Left ventricle myocardium superior (tissue), 1 donor: ENCODE measurements at places on chromosomes 7 and 10. TPM values are rescaled to one million over a fixed set of nuclear protein-coding genes. Genes with fewer than 3 reads are reported as not detected.

The LRRC61 gene
- total RNA-seq: 3.7 TPM

The PLAC9 gene
- total RNA-seq: 23.2 TPM

DNA sequence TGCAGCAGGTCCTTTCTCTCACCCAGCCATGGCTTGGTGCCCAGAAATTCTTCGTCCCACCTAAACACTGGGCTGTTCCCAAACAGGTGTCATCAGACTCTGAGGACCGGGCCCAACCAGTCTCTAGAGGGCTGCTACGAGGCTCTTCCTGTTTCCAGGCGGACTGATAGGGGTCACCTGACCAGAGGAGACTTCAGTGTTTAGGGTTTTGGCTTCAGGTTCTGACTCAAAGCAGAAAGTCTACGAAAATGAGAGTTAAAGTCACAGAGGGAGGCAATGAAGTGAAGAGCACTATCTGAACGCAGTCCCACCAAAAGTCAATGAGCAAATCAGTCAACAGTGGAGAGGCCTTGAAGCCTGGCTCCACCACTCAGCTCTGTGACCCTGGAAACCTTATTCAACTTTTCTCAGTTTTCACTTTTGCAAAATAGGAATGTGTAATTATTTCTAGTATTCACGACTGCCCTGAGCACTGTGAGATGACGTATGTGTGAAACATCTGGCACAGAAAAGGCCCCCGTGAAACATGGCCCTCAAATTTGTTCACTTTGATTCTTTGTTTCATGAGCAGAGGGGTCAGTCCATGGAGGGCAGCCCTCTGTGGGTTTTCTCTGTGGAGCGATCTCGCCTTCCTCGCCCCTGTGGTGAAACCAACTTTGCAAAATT, 189.9 kb upstream of the PDE1C start:
- DNase-seq: no peak

DNA sequence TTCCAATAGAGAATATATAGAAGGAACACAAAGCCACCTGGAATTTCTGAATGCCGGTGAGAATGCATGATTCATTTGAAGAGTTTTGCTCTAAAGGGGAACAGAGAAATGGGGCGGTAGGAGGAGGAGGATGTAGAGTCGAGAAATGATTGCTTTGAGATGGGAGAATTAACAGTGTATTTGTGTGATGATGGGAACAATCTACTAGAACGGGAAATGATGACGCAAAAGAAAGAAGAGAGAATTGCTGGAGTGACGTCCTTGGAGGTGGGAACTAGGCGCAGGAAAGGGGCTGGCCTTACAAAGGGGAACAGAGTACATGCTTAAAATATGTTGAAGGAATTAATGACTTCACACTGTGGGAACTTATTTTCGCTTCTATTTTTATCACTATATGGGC, 188.1 kb downstream of the SDHAF3 start:
- no peak for DNase-seq

DNA sequence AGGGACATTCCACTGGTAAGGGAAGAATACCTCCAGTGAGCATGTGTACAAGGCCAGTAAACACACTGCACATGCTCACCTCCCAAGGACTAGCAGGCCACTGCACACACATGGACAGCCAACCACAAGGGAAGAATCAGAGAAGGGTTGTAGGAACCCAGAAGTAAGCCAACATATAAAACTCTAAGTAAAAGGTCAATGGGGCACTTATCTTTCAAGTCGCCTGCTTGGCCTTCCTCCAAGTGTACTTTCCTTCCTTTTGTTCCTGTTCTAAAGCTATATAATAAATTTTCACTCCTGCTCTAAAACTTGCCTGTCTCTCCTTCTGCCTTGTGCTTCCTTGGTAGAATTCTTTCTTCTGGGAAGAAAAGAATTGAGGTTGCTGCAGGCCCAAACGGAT, 33.0 kb downstream of the ORC5 start:
- DNase-seq: no peak

DNA sequence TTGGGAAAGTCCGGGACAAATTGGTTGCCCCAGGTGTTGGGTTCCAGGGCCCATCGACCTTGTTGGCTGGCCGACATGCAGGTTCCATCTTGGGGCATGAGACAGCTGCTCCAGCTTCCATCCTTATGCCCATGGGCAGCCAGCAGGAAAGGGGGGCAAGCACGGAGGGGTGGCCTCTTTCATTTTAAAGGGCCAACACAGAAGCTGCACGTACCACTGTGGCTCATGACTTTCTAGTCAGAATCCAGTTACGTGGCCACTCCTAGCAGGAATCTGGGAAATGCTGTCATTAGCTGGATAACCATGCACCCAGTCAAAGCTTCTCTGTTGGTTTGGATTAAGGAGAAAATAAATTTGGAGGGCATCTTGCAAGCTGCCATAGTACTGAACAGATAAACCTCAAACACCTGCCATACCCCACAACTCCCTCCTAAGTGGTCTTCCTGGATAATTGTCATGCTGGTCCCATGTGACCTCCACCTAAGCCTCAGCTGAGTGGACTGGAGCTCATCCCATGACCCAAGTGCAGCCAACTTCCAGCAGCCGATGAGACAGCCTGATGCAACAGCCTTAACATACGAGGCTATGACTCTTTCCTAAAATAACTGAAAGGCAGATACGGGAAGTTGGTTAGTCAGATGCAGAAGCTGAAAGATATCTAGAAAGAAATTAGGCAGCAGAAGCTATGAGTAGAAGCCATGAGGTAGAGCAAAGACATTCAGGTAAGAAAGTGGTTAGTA, 21.4 kb upstream of the GSDME start:
- DNase-seq: peak; percentile 50

- peak; percentile 78 for DNase-seq
Observed at GRCh38 chr7:1555813-1556543, at the start of gene TMEM184A. Gene TMEM184A (minus strand): TSS chr7:1556205. CDS start chr7:1555484, 721 bp downstream.

DNA sequence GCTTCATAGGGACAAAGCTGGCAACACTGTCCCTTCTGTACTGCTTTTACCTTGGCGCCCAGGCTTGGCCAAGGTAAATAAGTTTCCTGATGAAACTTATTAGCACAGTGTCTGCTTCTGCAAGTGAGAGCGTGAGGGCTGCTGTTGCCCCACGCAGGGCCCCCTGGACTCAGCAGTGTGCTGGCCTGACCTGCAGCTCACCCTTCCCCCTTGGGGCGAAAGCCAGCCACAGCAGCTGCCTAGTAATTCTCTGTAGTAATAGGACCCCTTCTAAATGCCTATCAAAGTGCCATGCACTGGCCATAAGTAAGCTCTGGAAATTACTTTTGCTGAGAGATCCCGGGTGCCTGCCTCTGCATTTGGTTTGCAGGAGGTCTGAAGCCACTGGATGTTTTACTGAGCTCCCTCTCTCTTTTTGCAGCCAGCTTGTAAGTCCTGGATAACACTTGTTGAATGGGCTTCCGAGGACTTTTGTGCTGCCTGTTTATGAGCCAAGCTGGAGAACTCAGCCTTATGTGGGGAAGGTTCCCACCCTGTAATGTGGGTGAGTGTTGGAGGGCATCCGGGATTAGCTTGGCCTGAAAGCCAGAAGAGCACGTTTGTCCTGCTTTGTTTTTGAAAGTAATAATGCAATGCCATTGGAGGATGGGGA, 293.9 kb downstream of the C7orf25 start:
- DNase-seq: no peak

DNA sequence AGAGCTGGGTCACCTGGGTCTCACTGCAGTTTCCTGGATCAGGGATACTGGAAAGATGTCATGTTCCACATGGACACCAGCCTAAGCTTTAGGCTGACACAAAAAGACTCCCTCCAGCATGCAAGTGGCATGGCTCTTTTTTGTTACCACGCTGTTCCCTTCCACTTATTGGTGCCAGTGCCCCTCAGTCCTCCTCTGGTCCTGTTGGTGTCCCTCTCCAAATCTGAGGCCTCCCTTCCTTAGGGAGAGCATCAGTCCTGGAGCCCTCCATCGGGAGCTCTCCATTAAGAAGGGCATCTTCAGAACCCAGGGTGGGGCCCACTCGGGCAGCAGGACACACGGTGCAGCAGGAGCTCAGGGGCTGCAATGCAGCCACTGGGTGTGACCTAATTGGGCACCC, 76.1 kb upstream of the LRRC18 start:
- DNase-seq: no peak

DNA sequence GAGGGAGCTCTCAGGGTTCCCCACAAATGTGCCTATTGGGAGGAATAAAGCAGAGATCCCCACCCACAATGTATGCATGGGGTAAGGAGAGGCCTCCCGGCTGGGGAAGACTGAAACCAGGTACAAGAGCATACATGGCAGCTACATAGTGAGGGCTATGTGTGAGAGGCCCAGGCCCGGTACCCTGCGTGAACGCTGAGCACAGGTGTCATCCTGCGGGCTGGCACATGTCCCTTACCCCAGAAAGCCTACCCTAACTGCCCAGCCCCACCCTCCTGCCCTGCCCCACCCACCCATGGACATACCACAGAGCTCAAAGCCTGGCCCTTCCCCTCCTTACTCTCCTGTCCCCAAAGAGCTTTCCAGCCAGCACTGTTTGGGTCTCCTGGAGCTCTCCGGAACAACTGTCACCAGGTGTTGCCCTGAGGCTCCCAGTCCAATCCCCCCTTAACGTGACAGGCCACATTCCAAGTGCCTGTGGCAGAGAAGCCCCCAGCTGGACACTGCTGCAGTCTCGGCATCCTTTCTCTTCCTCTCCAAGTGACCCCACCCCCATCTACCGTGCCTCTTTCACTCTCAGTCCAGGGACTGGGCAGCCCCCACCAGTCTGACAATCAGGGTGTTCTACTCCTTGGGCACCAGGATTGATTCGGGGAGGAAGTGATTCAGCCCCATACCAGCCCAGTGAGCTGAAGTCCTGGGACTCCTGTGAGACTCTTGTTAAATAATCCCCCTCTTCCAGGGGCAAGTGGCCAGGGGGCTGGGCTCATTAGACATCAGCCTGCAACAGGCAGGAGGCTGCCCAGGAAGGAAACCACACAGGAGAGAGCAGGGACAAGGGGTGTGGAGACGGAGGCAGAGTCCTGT, 19.6 kb downstream of the GRID1 start:
- DNase-seq: peak; percentile 2

DNA sequence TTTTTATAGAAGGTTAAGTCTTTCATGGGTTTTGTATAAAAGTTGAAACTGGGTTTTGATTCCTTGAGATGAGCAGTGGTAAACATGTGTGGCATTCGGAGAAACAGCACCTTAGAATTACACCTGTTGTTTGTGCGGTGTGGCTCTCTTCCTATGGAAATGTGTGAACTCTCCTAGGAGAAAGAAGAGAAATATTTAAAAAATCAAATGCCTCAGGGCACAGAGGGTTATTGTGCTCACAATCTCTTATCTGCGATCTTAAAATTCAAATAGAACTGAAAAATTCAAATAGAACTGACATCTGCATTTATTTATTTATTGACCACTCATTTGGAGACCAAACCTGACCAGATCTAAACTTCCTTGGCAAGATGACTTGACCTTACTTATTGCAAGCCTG, 18.1 kb upstream of the NRP1 start:
- no peak for DNase-seq

GRCh38 chr7:153390955-153391354, 631.4 kb downstream of the ACTR3B start:
- DNase-seq: no peak

DNA sequence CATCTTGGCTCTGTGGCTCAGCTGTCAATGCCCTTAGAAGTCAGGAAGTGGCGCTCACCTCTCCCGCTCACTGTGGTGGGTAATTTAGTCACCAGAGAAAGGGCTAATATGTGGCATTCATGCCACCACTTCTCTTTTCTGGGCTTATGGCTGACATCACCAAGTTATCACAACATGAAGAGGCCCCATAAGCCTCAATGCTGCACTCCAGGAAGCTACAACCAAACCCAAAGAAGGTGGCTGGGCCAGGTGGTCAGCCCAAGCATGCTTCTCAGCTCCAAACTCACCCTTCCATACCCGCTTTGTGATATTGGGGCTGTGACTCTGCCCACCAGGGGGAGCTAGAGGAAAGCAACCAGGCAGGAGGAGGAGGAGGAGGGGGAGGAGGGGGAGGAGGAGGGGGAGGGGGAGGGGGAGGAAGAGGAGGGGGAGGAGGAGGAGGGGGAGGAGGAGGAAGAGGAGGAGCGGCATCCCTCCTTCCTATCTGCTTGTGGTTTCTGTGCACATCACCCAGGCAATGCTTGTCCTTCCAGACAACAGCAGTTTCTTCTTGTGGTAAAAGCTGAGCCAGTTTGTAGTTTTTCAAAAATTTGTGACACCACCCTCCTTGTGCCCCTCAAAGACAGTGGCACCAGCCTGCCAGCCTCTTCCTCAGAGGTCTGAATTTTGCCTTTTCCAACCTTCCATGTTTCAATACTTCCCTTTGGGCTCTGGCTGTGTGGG, 42.1 kb downstream of the CYP26A1 start:
- peak; percentile 61 for DNase-seq

- no peak for DNase-seq
Observed at GRCh38 chr7:138982204-138982623, 1.0 kb upstream of the KIAA1549 start.

DNA sequence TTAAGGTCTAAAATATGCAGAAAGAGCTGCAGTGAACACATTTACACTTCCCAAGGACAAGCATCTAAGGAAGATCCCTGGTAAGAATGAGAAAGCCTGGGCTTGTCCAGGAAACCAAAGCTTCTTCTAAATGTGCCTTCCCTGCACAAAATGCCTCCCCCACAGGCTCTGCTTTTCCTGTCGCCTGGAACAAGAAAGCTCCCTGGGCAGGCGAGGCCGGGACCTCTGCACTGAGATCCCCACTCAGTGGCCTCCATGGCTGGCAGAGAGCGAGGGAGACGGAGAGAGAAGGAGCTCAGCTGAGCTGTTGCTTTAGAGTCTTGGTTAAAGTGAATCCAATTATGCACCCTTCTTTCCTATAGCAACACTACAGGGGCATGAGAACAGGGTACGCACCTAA, 75.6 kb downstream of the AMZ1 start:
- no peak for DNase-seq

DNA sequence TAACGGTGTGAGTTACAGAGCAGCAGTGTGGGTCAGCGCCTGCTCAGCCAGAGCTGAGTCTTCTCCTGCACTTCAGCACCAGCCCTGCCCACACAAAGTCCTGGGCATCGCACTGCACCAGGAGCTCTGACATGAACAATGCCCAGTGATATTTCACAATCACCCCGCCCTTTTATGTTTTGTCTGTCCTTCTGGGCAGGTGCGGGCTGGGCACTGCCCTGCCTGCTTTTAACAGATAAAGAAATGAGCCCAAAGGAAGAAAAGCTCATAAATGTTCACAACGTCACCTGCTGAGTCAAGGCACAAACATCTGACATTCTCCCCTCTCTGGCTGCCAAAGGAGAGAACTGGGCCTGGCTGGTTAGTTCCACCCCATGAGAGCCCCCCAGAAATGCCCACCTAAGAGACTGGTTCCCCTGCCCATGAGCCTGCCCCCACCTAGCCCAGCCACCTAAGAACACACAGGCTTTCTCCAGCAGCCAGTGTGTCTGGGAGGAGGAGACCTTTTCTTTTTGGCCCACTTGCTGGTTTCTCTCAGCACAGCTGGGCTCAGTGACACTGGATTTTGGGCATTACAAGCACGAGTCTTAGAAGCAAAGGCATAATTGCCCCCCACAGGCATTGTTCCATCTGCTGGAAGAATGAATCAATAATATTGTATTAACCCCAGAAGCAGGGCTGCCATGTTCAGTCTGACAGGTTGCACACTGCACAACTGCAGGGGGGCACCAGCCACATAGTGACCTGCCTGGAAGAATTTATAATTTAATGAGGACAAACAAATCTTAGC, 22.3 kb downstream of the CALML3 start:
- DNase-seq: no peak
